NCI-H774 (cell line): ENCODE measurements at places on chromosomes 3 and 15.

GRCh38 chr3:195149292-195150030 is 121.5 kb downstream of the XXYLT1 start:
- DNase-seq = no peak

- no peak for DNase-seq
Measured at GRCh38 chr15:49649987-49650386, 29.1 kb downstream of the DTWD1 start.

- no peak for DNase-seq
Measured at GRCh38 chr15:32794973-32795372, 77.2 kb downstream of the GREM1 start.

DNA sequence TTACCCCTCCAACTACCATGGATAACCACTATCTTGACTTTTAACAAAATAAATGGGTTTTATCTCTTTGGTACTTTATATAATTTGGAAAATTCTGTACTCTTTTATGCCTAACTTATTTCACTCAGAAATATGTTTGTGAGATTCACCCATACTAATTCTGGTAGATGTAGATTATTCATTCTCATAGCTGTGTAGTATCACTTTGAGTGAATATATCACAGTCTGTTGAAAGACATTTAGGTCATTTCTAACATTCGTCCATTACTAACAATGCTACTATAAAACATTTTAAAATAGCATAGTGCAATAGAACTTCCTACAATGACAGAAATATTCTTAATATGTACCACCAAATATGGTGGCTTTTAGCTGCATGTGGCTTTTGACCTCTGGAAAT is 542.4 kb downstream of the RBMS3 start:
- DNase-seq = no peak

DNA sequence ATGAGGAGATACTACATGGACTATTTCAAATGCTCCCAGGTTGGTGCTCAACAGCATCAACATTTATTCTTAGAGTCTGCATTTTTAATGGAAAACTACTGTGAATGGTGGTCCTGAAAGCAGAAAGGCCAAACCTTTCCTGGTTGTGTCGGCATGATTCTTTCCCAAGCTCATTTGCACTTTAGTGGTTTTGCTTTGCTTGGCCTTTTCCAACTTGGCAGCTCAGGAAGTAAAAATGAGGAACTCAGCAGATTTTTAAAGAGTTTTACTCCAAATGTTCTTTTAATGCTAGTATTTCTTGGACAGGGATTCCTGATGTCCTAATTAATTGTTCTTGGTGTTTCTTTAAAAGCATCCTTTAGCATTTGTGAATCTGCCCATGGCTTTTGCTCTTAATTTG is 197.4 kb downstream of the SLC9A9 start:
- no peak for DNase-seq

DNA sequence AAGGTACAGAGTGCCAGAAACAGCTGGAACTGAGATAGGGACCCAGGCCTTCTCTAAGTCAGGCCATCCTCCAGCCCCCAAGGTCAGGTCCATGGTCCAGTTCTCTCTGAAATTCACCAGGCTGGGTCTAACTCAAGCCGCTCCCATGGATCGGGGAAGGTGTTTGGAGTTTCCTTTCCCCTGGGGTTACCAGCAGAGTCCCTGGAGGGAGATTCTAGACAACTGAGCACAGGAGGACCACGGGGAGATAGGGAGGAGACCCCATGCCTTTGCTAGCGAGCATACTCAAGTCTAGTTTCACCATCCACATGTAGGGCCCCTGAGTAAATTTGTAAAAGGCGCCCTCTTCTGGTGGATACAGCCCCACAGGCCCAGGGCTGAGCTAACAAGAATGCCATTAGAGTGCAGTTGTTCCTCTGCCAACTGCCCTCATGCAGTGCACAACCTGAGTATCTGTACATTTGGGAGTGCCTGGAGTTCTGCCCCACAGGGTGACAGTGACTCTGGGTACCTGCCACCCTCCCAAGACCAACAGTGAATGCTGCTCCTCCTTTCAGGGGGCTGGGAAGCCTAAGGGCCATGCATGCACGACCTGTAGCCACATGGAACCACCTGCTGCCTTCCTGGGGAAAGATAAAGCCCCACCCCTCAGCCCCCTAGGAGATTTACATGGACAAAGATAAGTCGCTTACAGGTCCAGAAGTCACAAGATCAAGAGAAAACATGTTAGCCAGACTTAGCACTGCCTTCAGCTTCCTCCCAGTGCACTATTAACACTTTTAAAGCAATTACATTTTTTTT is 89.0 kb downstream of the IQSEC1 start:
- peak; percentile 46 for DNase-seq

DNA sequence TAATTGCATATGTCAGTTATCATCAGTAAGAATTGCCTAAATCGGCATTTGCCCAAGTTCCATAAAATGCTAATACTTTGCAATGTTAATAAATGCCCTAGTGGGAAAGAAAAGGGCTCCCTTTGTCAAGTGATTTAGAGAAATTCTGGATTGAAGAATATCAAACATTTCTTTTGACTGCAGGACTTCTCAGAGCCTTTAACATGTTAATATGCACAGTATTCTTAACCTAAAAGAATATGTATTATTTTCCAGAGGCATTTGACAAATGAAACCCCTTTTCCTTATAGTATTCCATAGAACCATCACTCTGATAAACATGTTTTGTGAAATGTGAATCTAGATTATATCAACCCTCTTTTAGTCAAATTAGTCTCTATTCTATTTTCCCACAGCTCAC is 452.2 kb upstream of the WNT5A start:
- no peak for DNase-seq

GRCh38 chr15:70264738-70265465 is 167.2 kb upstream of the TLE3 start:
- no peak for DNase-seq

DNA sequence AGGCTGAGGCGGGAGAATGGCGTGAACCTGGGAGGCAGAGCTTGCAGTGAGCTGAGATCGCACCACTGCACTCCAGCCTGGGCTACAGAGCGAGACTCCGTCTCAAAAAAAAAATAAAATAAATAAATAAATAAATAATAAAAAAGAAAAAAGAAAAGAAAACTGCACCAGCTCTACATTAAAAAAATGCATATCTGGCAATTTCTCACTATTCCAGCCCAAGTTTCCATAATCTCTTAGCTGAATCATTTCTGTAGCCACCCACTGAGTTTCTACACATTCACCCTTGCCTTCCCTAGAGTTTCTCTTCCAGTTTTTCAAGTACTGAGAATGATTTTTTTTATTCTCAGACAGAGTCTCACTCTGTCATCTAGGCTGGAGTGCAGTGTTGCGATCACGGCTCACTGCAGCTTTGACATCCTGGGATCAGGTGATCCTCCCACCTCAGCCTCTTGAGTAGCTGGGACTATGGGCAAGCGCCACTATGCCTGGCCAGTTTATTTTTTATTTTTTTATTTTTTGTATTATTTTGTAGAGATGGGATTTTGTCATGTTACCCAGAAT is 24.5 kb upstream of the SLC7A14 start:
- DNase-seq = no peak

GRCh38 chr15:63203451-63204090 is 14.2 kb downstream of the RAB8B start:
- DNase-seq = no peak

GRCh38 chr3:48240000-48240963 is 622 bp upstream of the ZNF589 start:
- no peak for DNase-seq

- DNase-seq = no peak
Measured at GRCh38 chr3:136075811-136076210, 110.3 kb downstream of the PPP2R3A start.

DNA sequence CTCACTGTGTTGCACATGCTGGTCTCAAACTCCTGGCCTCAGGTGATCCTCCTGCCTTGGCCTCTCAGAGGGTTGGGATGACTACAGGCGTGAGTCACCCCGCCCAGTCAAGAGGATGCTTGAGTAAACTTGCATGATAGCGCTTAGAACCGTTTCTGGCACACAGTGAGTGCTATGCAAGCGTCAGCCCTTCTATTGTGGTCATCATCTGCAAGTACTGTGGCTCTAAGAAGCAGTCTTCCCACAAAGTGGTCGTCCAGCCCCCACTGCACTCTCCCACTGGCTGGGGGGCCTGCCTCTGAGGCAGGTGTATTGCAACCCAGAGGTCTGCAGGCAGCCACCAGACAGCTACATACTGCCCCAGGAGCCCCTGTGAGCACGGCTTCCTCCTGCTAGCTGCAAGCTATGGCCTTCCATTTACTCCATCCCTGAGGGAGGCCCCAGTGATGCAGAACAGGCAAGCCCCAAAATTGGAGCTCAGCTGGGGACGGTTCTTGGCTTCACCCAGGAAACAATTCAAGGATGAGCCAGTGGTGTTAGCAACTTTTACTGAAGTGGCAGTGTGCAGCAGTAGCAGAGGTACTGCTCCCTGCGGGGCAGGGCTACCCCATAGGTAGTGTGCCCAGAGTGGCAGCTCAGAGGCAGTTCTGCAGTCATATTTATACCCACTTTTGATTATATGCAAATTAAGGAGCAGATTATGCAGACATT is 95.4 kb downstream of the LSM3 start:
- no peak for DNase-seq

- no peak for DNase-seq
Measured at GRCh38 chr15:94370936-94371285, 139.6 kb downstream of the MCTP2 start.

- no peak for DNase-seq
Measured at GRCh38 chr3:124442463-124442862, 287.8 kb upstream of the UMPS start.

- no peak for DNase-seq
Measured at GRCh38 chr15:74390647-74391288, 23.3 kb upstream of the CYP11A1 start.

GRCh38 chr15:64651601-64652191 is 123.7 kb downstream of the RBPMS2 start:
- peak; percentile 19 for DNase-seq

- DNase-seq = no peak
Measured at GRCh38 chr15:80940331-80940730, 49.3 kb downstream of the MESD start.

- no peak for DNase-seq
Measured at GRCh38 chr3:48748754-48749153, 31.7 kb upstream of the IP6K2 start.

- DNase-seq = peak; percentile 87
Measured at GRCh38 chr3:156620260-156620659, 54.1 kb upstream of the TIPARP start.

DNA sequence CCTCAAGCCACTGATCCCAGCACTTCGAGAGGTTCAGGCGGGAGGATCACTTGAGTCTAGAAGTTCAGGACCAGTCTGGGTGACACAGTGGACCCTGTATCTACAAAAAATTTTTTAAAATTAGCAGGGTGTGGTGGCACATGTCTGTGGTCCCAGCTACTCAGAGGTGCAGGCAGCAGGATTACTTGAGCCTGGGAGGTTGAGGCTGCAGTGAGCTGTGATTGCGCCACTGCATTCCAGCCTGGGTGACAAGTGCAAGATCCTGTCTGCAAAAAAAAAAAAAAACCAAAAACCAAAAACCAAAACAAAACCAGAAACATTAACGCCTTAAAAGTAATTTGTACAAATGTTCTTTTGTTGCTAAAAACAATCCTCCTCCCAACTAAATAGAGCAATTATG is 27.9 kb upstream of the SLC12A8 start:
- no peak for DNase-seq

DNA sequence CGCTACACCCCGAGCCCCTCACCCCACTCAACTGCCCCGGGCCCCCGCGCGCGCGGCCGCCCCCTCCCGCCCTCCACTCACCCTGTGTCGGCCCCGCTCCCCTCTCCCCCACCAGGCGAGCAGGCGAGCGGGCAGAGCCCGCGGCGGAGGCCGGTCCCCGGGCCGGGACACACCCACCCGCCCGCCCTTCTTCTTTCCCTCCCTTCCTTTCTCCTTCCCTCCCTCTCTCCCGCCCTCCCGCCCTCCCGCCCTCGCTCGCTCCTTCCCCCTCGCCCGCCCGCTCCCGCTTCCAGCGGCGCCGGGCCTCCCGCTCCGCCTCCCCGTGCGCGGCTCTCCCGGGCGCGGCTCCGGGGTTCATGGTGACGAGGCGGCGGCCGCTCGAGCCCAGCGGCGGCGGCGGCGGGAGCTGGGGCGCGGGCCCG is at the start of gene CTDSPL:
TSS of gene CTDSPL (plus strand) at position 261 of the 422 bp plus-strand sequence. CDS start 320 bp downstream, outside the sequence.
- DNase-seq = no peak

DNA sequence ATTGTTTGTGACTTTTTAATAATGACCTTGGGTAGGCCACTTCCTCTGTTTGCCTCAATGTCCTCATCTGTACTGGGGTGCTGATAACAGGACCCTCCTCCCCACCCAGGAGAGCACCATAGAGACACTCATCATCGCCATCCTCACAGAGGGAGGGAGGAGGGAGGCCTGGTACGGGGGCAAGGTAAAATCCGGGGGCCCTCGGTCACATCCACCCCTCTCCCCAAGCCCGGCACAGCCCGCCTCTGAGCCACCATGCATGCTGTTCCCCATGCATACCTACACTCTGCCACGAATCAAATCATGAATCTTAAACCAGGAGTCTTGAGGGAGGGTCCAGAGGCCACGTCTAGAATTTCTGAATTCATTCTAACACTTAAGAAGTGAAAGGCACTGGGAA is 74.9 kb upstream of the IQSEC1 start:
- no peak for DNase-seq

DNA sequence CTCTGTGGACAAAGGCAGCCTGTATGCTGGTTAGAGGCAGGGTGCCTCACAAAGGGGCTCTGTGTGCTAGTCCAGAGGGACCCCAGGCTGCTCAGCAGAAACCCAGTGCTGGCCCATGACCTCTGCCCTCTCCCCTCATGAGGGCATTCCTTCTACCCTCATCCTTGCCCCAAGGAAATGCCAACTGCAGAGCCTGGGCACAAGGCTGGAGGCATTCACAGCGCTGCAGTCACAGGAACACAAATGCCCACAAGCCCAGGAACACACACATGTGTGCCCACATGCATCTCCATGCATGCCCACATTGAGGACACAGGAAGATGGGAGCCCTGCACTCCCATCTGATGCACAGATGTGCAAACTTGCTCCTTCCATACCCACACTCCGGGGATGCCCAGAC is 3.8 kb downstream of the INKA1 start:
- DNase-seq = no peak

GRCh38 chr3:121896823-121897222 is 2.6 kb downstream of the SLC15A2 start:
- DNase-seq = no peak

DNA sequence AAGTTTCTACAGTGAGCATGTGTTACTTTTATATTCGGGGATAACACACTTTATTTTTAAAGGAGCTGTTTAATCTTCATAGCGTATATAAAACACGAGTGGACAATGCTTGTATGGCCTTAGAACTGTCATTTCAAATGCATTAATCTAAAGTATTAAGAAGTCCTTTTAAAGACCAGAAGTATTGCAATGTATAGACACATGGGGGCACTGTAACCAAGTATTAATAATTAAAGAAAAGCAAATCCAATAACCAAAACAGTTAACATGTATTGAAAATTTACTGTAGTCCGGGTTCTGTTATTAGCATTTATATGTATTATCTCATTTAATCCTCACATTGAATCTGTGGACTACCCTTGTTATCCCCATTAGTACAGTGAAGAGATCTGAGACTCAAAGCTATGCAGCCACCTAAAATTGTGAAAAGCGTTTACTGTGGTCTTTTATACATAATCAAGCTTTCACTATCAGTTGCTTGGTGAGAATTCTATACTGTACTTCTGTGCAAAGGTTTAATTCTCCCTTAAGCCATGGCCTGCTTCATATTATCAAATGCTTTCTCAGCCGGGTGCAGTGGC is 10.1 kb downstream of the ARL14 start:
- peak; percentile 26 for DNase-seq

- no peak for DNase-seq
Measured at GRCh38 chr3:31562525-31562924, 29.8 kb downstream of the STT3B start.
